ENCODE measurements at places on chromosomes 6 and 20.

- DNase-seq = no peak
Observed at GRCh38 chr20:64038224-64038564, 2.2 kb downstream of the C20orf204 start.

- no peak for DNase-seq
Observed at GRCh38 chr20:17641520-17641964, 40.5 kb downstream of the RRBP1 start.

DNA sequence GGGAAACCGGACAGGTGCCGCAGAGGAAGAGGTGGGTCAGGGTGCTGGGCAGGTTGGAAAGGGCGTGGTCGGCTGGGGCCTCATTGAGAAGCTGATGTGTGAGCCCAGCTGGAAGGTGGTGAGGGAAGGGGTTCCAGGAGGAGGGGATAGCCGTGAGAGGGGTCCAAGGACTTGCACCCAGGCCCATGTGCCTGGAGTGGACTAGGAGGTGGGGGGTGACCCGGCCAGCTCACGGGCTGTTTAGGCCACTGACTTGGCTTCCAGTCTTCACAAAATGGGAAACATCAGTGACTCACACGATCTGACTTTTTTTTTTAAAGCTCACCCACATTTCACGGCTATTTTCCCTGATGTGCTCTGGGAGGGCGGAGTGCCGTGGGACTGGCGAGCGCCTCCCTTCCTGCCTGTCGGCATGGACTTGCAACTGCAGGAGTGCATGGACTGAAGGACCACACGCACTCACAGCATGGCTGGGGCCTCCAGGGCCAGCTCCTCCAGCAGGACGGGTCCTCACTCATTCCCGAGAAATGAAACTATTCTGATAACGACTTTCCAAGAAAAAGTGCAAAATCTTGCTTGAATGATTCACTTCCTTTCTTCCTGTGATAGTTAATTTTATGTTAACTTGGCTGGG lies 13.5 kb upstream of the PDE10A start:
- no peak for DNase-seq

- no peak for DNase-seq
Observed at GRCh38 chr6:166795879-166796278, 160.5 kb downstream of the RNASET2 start.

- DNase-seq = peak; percentile 85
Observed at GRCh38 chr6:26322645-26323482, 42.1 kb upstream of the BTN3A2 start.

- DNase-seq = no peak
Observed at GRCh38 chr6:26006086-26006939, 43.7 kb downstream of the TRIM38 start.

DNA sequence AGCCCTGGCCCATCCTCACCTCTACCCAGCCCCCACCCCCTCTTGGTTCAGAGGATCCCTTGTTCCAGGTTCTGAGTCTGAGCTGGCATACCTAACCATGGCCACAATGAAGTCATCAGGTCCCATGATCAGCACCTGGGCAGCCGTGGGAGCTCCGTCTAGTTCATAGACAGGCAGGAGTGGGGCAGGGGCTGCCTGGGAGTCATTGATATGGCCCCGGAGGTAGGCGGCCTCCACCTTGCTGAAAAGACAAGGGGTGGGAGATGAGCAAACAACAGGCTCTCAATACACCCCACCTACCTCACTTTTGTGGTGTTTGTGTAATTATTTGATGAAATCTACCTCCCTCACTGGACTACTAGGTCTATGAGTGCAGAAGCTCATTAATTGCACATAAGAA lies 20.4 kb downstream of the GGT7 start:
- DNase-seq = no peak

GRCh38 chr6:135334169-135334568 lies 153.1 kb downstream of the MYB start:
- DNase-seq = no peak

DNA sequence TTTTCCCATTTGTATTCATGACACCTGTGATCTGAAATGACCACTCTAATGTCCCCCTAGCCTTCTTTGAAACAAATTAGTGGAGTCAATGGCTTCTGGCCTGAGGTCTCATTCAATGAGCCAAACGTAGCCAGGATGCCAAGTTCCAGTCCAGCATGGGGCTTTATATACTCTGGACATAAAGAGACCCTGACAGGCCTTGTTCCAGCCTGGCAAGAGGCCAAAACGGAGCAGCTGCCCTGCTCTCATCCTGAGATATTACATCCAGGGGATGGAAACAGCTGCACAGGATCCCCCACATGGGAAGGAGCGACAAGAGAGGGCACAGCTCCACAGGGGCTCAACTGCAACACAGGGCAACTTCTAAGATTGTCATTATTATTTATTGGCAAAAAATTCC lies 437.8 kb downstream of the CDH26 start:
- no peak for DNase-seq

DNA sequence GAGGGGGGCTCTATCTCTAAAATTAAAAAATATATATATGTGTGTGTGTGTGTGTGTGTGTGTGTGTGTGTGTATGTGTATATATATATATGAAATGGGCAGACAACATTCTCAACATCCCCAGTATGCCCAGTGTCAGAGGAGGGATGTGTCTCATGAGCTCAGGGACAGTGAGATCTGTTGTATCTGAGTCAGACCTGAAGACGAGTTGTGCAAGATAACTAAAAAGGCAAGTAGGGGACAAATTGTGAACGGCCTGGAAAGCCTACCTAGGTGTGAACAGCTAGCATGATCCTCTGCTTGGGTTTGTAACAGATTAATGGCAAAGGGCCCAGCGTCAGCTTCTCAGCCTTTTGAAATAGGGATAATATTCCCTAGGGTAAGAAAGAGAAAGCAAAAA lies 124.3 kb downstream of the FAXC start:
- DNase-seq = no peak

DNA sequence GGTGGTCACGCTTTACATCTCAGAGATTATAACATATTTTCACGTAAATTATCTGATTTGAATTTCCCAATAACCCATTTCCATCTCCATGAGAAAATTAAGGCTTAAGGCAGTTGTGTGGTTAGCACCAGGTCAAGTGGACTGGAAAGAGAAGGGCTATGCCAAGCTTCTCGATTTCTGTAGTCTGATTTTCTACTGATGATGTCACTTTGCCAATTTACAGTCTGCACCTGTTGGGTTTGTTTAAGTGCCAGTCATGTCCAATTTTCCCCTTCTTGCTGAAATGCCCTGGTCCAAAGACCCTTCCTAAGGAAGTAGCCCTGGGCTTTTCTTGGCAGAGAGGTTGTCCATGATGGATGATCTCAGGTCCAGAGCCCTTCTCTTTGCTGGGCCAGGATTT lies 562.3 kb upstream of the BTBD3 start:
- DNase-seq = no peak

- no peak for DNase-seq
Observed at GRCh38 chr6:77341058-77341986, 122.0 kb downstream of the HTR1B start.

DNA sequence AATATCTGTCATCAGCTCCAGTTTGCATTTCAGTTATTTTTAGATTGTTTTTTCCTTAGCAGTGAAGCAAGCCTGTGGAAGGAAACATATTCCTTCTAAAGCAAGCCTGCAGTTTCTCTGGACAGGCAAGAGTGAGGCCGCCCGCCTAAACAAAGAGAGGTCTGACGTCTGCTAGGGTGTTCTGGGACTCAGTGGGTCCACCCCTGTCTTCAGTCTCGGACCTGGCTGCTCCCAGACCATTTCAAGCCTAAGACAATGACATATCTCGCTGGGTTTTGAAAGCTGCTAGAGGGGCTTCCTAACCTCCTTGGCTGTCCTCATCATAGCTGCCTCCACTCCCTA lies 36.8 kb upstream of the RNF24 start:
- no peak for DNase-seq

DNA sequence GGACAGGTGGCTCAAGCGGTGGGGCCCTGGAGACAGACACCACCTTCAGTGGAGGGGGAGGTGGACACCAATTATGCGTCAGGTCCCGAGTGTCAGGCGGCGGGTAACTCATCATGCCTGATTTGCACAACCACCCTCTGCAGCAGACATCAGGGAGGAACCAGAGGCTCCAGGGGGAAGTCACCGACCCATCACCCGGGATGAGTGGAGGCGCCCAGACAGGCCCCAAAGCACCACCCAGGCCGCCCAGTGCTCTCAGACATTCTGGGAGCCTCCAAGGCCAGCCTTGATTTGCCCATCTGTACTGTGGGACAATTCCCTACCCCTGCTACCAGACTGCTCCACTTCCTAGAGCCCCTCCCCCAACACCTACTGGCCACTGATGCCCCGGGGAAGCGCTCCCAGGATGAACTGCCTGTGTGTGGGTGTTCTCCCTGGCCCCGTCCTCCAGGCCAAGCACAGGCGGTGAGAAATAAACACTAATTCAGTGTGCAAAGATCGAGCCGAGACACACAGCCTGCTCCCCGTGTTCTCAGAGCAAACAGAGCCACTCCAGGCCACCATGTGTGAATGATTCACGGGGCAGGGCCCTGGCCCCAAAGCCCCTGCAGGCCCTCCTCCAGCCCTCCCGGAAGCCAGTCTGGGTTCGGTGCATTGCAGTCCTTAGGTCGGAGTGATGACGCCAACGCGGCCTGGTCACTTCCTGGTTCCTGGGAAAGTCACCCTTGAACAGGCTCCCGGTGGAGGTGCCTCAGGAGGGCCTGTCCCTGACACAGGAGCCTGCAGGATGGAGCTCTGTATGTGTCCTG lies 107.2 kb downstream of the ASXL1 start:
- no peak for DNase-seq

DNA sequence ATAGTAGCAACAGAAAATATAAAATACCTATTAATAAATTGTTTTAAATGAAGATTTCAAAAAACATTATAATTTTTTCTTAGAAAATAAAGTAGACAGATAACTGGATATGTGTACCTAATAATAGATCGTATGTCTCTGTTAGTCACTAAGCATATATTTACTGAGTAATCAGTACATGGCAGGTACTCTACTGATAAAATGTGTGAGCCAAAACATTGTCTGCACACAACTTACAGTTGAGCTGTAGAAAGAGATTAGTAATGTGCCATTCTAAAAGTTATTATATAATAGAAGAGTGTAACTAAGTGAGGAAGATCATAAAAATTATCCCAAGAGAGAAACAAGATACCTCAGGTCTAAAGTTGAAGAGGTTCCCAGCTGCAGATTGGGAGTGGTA lies 929.9 kb upstream of the EPHA7 start:
- no peak for DNase-seq

- DNase-seq = no peak
Observed at GRCh38 chr6:143731789-143732188, 54.0 kb downstream of the PHACTR2 start.

DNA sequence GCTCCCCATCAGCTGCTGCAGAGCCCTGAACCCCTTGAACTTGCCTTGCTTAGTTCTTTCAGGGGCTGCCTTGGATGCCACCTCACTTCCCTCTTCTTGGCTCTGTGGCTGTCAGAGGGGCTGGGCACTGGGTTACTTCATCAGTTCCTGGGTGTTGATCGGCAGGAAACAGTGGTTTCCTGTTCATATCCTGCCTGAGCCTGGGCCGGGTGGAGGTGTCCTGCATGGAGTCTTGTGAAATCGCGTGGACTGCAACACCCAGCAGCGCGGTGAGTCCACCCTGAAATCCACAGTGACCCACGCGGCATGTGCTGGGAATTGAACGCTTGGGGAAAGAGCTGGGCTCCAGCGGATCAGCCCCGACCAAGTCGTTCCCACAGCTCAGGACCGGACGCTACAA lies 97.5 kb downstream of the CDH26 start:
- DNase-seq = no peak

DNA sequence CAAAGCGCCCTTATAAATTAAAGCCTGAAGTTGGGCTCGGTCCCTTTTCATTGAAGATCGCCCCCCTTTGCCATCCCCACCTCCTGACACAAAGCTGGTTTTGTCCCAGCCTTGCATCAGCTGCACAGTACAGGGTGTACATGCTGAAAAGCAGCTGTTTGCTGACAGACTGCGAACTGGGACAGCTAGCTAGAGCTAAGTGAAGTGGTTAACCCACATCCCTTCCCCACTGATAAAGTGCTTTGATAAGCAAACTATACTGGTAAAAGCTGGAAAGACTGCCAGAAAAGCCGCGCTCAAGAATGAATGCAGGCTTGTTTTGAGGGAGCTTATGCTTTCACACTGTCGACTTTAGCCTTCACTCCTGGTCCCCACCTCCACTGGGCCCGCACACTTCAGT lies 207.3 kb downstream of the GMDS start:
- peak; percentile 36 for DNase-seq

All from urinary bladder (tissue), 4 donors.